Inflammatory macrophage treated with lipopolysaccharide for 4 hours (primary cell): ENCODE measurements at places on chromosomes 12 and 14.

GRCh38 chr14:41449066-41449465, 157.6 kb upstream of the LRFN5 start:
- DNase-seq: no peak

DNA sequence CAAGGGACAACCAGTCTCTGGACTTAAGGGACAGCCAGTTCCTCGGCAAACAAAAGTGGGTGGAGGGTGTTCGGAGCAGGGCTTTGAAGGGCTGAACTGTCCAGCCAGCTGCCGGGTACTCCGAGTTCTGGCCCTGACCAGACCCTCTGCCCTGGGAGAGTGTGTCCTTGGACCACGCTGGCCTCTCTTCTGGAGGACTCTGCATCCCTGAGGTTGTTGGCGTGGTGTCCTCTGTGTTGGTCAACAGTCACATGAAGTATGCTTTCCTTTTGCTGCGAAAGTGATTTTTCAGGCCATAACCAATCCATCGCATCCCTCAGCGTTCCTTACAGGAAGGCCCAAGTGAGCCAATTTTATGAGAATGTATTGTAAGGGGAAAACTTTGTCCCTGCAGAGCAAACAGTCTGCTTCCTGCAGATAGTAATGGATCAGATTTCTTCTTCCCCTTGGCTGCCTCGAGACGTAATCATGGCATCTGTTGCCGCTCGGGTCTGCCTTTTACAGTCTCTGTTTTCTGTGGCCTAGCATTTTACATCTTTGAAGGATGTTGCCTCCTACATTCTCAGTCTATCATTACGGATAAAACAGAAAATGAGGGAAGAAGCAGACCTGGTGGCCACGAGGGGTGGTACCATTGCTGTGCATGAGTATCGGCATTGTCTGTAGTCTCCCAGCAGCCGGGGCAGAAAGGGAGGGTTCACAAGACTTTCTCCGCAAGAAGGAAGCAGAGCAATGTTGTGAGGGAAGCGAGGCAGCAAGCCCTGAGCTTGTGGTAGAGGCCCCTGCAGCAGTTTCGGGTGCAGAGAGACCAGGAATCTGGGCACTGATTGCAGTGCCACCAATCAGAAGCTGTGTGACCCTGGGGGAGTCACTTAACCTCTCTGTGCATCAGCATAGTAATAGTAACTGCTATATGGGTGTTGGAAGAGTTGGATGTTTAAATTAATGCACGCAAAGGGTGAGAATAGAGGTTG, 47.4 kb downstream of the SMIM41 start:
- no peak for DNase-seq

DNA sequence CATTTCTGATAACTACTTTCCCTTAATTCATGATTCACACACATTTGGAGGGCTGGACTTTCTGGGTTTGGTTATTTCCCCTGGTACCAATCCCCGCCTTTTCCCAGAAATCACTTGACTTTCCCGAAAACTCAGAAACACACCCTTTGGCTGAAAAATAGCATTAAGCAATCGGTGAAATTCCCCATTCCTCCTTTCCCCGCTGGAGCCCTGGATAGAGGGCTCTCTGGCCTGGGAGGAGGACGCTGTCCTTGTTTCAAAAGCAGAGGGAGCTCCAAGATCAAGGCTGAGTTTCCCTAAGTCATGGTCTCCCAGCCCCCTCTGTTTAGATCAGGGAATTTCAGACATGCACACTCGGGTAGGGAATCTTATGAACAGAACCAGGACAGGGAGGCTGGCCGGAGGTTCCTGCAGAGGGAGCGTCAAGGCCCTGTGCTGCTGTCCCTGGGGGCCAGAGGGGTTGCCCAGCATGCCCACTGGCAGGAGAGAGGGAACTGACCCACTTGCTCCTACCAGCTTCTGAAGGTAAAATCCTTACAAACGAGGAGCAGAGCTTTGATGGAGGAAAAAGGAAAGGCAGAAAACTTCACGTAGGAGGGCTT, at the start of gene C1S:
C1S (plus strand) TSS at position 366 of the 602 bp plus-strand sequence. CDS start 1,195 bp downstream, outside the sequence.
- peak; percentile 87 for DNase-seq

GRCh38 chr14:65260786-65261185, 151.7 kb upstream of the FUT8 start:
- DNase-seq: no peak

GRCh38 chr12:32450768-32451167, 51.4 kb downstream of the FGD4 start:
- peak; percentile 32 for DNase-seq

- DNase-seq: no peak
These were observed 13.4 kb downstream of the LRIG3 start for GRCh38 chr12:58906917-58907316.

GRCh38 chr14:101124815-101125214, 221.3 kb upstream of the RTL1 start:
- no peak for DNase-seq

- no peak for DNase-seq
These were observed 214.4 kb downstream of the BMP4 start for GRCh38 chr14:53742233-53742620.

DNA sequence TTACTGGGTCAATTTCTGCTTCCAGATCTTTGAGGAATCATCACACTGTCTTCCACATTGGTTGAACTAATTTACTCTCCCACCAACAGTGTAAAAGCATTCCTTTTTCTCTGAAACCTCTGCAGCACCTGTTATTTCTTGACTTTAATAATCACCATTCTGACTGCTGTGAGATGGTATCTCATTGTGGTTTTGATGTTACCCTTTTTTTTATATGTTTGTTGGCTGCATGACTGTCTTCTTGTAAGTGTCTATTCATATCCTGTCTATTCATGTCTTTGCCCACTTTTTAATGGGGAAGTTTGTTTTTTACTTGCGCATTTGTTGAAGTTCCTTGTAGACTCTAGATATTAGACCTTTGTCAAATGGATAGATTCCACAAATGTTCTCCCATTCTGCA, 324.9 kb downstream of the NAV3 start:
- DNase-seq: no peak

DNA sequence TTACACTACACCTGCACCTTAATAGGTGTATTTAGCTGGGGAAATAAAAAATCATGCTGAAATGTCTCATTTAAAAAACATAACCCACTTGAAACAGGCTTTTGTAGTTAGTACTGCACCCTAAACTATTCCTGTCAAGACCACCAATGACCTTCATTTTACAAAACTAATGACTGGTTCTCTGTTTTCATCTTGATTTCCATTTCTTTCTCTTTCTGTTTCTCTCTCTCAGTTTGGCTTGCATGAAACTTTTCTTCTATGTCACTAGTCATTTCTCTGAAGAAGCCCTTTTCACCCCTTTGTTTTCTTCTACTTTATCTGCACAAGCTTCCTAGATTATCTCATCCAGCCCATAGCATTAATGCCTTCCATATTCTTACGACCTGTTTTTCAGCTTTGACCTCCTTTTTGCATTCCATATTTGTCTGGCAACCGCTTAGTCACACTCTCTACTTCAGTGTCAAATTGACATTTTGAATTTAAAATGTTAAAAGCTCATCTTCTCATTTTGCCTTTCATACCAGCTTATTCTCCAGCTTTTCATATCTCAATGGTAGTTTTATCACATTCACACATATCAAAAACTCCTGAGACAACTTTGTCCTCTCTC, 32.7 kb upstream of the KLRF1 start:
- DNase-seq: peak; percentile 39

DNA sequence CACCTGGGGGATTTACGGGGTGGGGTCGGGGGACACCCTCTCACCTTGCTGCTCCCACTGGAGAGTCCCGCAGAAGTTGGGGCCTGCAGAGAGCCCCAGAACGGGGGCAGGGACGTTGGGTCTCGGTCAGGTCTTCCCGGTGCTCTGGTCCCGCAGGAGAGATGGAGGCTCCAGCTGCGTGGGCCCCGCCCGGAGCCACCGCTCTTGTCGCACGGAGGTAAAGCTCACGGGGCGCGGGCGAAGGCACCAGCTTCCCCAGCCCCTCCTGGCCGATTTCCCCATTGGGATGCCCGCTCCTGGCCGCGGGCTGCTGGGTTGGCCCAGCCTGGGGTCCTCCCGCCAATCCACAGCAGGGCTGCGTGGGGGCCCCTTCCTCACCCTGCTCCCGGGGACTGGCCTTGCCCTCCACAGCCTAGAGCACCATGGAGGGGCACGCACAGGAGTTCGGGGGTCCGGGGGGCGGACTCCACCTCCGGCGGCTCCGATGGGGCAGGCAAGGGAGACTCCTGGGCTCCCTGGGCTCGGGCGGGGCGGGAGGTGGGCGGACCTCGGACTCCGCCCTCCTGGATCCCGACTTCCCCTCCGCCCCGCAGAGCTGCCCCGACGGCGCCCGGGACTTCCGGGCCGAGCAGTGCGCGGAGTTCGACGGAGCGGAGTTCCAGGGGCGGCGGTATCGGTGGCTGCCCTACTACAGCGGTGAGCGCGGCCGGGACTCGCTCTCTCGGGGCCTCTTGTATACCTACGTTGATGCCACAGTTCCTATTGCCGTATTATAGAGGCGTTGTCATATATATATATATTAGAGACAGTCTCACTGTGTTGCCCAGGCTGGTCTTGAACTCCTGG, 8.4 kb downstream of the PAPLN start:
- peak; percentile 87 for DNase-seq

DNA sequence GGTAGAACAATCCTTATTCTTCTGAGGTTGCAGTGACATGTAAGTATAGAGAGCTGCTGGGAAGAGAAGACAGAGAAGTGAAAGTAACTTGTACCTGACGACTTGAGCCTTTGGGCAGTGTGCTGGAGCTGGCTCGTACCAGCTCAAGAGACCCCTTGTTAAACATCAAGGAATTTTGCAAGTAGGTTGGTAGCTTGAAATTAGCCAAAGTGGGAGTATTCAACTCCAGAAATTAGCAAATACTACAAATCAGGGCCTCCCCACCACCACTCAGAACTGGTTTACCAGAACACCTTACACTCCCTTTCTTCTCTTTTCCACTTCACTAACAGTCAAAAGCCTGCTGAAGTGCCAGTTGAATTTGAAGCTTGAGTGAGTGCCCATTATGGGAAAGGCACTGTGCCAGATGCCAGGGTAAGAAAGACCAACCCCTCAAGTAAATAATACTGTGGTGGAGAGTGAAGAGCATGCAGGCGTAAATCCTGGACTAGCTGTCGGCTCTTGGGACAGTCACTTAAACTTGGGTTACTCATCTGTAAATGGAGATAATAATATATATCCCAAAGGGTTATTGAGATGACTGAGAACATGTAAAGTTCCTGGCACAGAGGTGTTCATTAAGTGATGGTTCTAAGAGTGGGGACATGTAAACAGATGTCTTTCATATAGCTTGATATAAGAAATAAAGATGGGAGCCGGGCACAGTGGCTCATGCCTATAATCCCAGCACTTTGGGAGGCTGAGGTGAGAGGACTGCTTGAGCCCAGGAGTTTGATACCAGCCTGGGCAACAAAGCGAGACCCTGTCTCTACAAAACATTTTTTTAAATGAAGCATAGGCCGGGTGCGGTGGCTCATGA, 27.0 kb upstream of the EID3 start:
- no peak for DNase-seq

DNA sequence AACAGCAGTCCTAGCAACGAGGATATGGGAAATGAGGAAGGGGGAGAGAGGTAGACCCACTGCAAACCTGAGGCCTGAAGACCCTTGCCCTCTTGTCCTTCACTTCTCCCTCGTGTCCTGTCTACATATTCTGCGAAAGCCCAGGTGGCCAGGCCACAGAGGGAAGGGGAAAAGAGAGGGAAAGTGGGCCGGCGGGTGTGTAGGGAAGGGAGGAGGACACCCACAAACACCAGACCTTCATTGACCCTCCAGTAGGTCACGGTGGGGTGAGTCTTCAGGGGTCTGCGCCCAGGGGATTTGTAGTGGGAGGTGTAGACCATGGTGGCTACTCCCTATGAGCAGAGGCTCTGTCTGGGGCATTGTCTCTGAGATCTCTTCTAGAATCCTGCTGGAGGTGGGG, 3.8 kb downstream of the FAIM2 start:
- DNase-seq: no peak

DNA sequence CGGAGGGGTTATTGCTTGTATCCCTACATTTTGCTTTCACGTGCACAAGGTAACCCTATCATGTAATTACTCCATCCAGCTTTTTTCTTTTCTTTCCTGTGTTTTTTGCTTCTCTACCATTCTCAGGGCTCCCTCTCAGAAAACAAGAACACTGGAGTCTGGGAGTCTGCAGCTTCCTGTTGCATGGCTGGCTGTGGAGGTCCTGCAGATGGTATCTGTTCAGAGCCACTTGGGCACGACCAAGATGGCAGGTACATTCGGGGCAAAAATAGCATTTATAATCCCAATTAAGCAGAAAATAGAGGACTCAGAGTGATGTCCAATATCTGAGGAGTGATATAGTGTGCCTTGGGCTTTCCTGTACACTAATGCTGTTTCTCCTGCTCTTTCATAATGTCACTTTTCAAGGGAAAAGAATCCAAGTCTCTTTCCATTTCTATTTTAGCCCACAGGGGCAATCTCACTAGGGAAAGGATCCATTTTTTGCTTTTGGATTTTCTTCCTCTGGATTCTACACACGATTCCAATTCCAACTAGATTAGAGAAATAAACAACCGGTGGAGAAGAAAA, 3.2 kb upstream of the NUMB start:
- DNase-seq: no peak
